ENCODE measurements at places on chromosomes 1 and 21.
A peak's percentile ranks its signal among the peaks of the same experiment; 100 is the strongest.

DNA sequence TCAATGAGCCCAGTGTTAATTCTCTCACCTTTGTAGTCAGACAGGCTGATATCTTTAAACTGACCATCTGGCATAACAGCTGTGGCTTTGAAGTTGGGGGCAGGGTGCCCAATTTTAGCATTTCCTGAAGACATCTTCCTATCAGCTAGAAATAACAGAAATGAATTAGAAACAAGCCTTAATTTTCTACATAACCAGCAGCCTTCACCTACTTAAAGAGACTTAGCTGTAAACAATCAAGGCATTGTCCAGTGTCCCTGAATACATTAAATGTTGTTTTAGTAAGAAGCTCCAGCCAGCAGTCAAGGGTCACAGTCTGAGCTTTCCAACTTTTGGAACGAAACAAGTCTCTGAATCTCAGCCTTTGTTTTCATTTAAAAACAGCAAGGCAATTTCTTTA is 2.8 kb downstream of the PRDX1 start:
- no peak for DNase-seq

- no peak for DNase-seq
These were observed 65.3 kb upstream of the PPP2R5A start for GRCh38 chr1:212219679-212220463.

- DNase-seq, result peak; percentile 19
These were observed 14.0 kb downstream of the RHBG start for GRCh38 chr1:156383023-156383422.

DNA sequence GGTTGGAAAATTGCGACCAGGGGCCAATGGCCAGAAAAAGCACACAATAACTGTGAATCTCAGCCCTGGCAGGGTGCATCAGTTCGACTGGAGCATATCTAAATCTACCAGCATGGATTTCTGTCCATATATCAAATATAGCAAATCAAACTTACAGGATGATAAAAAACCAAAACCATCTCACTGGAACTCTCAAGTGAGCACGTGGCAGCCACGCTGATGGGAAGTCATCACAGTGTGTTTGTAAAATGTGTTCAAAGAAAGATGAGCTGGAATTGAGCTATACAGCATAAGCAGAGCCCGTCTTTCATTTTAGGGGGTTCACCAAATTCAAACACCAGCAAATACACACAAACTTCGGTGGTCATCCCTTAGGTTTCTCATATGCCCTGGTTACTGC is 610.1 kb downstream of the AJAP1 start:
- no peak for DNase-seq

- no peak for DNase-seq
These were observed 114.8 kb downstream of the LAMC2 start for GRCh38 chr1:183300828-183301227.

Measured in activated CD8-positive, alpha-beta memory T cell treated with anti-CD3 and anti-CD28 coated beads for 1 hour (primary cell).